ENCODE measurements at places on chromosomes 4 and X.

- no peak for DNase-seq
Observed at GRCh38 chr4:96347582-96347981, 507.7 kb downstream of the PDHA2 start.

GRCh38 chr4:59671037-59671436 lies 1529.1 kb upstream of the ADGRL3 start:
- DNase-seq = no peak

- no peak for DNase-seq
Observed at GRCh38 chrX:39749135-39749534, 348.6 kb downstream of the BCOR start.

- DNase-seq = no peak
Observed at GRCh38 chr4:73704314-73705055, 35.9 kb upstream of the CXCL8 start.

GRCh38 chr4:78766026-78766425 lies 10.1 kb upstream of the BMP2K start:
- DNase-seq = no peak

GRCh38 chr4:17336986-17337385 lies 174.9 kb downstream of the QDPR start:
- no peak for DNase-seq

DNA sequence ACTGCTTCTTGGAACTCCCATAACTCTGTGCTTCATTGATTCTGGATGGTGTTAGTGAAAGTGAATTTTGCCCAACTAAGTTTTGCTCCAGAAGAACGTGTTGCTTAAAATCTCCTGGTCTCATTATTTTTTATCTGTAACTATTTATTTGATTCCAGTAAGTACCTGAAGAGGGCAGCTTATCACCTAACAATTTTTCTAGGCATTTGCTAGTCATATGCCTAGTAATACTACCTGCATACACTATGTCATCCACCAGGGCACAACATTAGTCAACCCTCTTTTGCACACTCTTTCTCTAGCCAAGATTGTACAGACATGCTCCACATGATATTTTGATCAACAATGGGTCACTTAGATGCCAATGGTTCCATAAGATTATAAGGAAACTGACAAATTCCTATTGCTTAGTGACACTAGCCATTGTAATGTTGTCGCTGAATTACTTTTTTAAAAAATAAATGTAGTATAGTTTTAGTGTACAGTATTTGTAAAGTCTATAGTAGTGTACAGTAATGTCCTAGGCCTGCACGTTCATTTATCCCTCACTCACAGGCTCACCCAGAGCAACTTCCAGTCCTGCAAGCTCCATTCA lies 499.9 kb upstream of the AADAT start:
- no peak for DNase-seq

Measured in effector CD8-positive, alpha-beta T cell (primary cell).